Amygdala (tissue), 56 donors: ENCODE measurements at places on chromosomes 3 and 15.
A peak's percentile ranks its signal among the peaks of the same experiment; 100 is the strongest.

DNA sequence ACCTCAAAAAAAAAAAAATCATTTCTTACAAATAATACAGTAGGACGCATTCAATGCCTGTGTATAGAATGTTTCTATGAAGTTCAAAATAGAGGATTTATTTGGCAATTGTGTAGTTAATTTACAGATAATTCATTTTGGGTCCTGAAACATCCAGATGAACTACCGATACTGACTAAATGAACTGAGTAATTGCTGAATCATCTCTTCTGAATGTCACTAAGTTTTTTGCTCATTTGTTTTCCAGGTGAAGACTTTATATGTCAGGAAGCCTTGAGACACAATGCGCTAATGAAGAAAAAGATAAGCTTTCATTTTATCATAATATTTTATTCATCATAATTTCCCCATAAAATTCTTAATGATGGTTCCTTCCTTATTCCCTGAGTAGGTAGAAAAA, 39.7 kb downstream of the PCOLCE2 start:
- DNase-seq: no peak

DNA sequence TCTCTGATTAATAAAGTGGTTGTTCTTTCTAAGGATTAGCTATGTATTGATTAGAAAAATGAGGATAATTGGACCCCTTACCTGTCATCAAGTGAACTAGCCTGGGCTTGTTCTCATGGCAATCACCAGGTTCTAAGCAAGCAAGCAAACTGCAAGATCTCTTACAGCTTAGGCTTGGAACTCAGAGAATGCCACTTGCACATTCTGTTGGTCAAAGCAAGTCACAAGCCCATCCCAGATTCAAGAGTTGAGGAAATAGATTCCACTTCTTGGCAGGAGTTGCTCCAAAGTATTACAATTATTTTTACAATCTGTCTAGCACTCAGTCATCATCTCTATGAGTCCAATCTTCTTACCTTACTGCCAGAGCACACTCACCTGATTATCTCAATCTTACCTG, 180.3 kb downstream of the SYNPR start:
- no peak for DNase-seq

DNA sequence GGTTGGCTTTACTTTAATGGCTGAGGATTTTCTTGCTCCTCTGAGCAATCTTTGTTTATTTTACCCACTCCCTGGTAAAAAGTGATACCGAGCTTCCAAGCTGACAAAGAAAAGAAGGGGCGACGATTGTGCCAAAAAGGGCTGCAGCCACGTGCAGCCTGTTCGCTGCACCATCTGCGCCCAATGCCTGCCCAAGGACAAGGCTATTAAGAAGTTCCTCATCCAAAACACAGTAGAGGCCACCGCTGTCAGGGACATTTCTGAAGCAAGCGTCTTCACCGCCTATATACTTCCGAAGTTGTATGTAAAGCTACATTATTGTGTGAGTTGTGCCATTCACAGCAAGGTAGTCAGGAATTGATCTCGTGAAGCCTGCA, 4.4 kb downstream of the ARHGAP31 start:
- DNase-seq: no peak

- DNase-seq: peak; percentile 31
Measured at GRCh38 chr3:187748050-187748481, 2.8 kb upstream of the BCL6 start.

DNA sequence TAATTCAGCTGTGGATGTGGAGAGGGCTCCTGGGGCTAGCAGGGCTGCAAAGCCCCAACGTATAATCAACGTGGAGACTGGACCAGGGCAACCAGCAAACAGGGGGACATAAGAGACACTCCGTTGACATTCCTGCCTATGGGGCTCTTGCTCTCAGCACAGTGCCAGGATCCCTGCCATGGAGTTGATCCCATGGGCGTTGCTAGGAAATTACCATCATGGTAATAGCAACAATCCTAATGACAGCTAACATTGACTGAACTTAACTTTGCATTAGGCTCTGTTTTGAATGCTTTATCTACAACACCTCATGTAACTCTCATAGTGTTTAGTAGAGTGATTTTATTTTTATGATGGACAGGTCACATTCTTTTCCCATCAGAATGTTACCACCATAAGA, 16.9 kb downstream of the GASK1A start:
- DNase-seq: no peak

- DNase-seq: no peak
Measured at GRCh38 chr3:106135451-106136160, 266.8 kb upstream of the CBLB start.

GRCh38 chr3:112109322-112109721, 23.1 kb downstream of the C3orf52 start:
- DNase-seq: no peak

DNA sequence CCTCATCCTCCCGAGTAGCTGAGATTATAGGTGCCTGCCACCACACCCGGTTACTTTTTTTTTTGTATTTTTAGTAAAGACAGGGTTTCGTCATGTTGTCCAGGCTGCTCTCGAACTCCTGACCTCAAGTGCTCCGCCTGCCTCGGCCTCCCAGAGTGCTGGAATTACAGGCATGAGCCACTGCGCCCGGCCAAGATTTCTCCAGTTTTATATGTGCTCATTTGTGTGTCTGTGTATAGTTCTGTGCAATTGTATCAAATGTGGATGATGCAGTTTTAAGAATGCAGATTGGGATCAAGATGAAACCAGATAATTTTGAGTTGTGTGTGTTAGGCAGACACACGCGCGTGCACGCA, 68.3 kb downstream of the SLCO3A1 start:
- DNase-seq: no peak

GRCh38 chr15:61501815-61502389, 272.8 kb upstream of the RORA start:
- DNase-seq: no peak

- no peak for DNase-seq
Measured at GRCh38 chr3:126537730-126538281, 13.9 kb downstream of the CHST13 start.

DNA sequence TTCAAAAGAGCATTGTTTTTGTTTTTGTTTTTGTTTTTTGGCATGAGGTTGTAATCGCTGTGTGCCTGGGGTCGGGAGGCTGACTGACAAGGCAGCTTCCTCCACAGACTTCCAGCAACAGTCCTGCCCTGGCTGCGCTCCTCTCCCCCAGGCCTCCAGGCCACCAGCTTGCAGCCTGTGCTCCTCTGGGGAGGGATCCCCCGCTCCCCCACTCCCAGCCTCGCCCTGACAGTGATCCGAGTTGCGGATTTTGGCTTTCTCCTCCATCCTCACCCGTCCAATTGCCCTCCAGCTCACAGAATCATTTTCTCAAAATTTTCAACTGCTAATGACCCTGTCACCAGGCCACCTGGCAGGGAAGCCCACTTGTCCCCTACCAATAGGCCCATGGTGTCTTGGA, 36.5 kb upstream of the PCSK6 start:
- DNase-seq: no peak

GRCh38 chr3:128290484-128290883, 137.2 kb downstream of the EEFSEC start:
- DNase-seq: no peak

GRCh38 chr15:75545064-75545463, 34.1 kb downstream of the PTPN9 start:
- DNase-seq: no peak

DNA sequence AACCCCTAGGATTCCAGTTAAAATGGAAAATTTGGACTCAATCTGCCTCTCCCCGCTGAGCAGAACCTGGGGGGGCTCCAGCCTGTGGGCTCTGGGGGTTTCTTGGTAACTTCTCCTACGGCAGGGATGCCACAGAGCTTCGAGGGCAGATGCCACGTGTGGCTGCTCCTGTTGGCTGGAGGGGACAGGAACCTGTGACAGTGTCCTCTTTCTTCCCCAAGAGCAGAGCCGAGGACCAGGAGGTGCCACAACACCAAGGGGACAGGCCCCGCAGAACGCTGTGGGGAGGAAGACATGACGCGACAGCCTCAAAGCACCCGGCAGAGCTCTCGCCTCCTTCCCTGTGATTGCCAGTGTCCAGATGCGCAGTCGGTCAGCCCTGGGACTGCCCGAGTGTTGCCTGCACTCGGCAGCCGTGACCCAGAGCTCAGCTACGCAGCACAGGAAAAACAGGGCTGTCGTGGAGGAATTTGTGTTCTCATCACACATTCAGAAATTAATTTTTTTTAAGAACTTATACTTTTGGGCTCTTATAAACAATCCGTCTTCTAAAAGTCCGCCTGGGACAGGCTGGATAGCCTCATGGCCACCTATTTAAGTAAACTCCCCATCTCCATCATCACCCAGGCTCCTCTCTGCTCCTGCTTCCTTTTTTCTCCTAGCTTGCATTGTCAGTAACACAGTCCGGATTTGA, 131.9 kb upstream of the MEF2A start:
- DNase-seq: no peak

GRCh38 chr15:91867581-91868026, 14.1 kb downstream of the SLCO3A1 start:
- no peak for DNase-seq

DNA sequence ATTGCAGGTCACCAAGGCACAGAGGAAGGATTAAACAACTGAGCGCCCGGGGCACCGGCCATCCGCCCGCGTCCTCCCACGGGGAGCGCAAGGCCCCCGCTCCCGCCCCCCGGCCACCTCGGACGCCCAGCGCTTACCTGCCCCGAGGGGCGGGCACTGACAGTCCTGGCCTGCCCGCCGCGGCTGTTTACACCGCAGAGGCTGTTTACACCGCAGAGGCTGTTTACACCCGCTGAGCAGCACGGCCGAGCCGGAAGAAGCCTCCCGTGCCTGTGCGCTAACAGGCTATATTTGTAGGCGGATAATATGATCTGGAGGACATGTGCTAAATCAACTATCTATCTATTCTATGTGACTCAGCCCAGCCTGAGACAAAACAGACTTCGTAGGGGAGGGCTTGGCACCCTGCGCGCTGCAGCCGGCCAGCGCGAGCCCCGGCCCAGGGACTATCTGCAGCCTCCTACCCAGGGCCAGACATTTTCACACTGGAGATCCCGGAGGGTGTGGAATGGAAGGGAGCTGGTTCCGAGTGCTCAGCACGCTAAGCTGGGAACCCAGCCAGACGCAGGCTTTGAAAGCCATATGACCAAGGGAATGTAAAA, at the start of gene LRRC2:
LRRC2 (minus strand) TSS at position 263 of the 602 bp plus-strand sequence. CDS start 14,711 bp downstream, outside the sequence.
- no peak for DNase-seq

- no peak for DNase-seq
Measured at GRCh38 chr3:150082898-150083654, 112.4 kb upstream of the PFN2 start.

DNA sequence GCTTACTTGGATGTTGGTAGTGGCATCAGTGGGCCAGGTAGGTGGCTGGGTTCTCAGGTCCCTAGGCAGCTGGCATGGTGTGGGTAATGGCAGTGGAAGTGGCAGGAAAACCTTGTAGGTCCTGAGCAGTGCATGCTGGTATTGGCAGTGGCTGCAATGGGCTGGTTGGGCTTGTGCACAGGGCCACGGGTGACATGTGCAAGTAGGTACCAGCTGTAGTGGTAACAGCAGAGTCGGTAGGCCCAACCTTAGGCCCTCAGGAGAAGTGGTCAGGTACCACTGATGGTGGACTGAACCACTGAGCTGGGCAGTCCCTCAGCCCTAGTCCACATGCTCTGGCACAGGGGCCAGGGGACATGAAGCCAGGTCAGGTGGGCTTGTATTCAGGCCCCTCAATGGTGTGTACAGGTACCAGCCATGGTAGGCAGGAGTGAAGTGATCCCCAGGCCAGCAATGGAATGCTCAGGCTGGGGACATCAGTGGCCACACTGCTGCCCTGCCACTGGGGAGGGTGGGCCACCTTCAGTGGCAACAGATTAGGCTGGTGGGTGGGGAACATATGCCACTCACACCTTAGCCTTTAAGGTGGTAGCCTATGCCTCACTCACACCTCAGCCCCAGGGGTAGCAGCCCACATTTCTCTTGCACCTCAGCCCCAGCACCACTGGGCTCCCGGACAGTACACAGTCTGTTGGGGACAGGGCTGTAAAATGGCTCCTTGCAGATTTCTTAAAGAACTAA, 118.1 kb downstream of the LRRK1 start:
- DNase-seq: no peak

DNA sequence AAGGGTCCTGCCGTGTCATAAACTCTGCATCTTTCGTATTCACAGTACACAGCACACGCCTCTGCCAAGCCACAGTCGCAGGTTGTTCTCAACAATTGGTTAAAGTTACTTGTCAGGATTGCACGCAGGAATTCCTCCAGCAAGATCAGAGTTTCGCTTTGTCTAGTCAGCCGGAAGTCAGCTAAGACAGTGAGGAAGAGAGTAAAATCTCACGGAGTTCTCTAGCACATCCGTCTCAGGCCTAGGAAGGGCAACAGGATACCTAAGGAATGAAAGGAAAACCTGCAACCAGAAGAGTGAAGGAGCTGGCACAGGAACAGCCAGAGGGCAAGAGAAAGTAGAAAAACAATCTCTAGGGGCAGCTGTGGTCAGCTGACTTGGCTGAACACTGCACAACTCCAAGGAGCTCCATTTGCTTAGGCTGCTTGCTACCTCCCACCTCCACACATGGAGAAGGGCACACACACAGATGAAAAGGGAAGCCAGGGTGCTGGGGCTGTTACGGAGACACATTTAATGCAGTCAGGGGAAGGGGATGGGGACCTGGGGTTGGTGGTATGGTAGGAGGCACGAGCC, 23.7 kb downstream of the RORA start:
- no peak for DNase-seq

- DNase-seq: no peak
Measured at GRCh38 chr3:70028361-70028760, 28.8 kb downstream of the SAMMSON start.

DNA sequence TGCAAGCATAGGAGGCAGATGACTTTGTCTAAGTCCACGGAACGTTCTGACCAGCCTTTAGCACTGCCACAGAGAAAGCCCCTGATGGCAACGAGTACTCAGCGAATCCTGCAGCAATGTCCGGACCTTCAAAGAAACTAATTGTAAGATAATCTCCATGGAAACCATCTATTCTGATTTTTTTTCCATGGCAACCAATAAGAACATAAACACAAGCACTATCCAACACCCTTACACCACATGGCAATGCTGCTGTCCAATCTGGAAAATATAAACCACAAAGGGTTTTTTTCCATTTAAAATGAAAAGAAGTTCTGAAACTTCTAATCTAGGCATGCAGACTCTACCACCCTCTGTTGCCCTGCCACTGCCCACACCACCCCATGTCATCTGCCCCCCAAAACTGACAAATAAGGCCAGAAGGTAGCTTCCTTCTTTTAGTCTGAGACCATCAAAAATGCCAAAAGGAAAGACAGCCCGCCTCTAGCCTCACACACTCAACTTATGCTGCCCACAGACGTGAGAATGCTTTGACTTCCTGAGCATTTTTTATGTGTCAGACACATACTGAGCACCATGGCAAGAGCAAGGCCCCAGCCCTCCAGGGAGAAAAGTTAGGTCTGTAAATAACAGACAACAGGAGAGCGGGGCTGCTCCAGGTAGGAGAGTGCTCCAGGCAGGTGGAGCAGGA, 44.5 kb downstream of the POC1A start:
- no peak for DNase-seq

DNA sequence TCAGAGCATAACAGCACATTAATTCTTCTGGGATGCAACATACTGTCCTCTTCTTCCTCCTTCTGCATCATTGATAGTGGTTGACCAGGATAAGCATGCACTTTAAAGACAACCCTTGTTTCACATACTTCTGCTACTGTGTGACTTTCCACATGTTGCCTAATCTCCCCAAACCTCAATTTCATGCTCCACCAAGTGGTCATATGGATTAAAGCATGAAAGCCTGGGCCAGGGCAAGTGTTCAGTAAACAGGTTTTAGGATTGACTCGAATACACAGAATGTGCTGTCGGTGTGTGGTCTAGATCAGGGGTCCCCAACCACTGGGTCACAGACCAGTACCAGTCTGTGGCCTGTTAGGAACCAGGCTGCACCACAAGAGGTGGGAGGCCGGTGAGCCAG, 22.5 kb upstream of the BFSP2 start:
- DNase-seq: no peak
